ENCODE measurements at places on chromosomes 2 and 18. TPM values are rescaled to one million over a fixed set of nuclear protein-coding genes. Genes with fewer than 3 reads are reported as not detected.

DNA sequence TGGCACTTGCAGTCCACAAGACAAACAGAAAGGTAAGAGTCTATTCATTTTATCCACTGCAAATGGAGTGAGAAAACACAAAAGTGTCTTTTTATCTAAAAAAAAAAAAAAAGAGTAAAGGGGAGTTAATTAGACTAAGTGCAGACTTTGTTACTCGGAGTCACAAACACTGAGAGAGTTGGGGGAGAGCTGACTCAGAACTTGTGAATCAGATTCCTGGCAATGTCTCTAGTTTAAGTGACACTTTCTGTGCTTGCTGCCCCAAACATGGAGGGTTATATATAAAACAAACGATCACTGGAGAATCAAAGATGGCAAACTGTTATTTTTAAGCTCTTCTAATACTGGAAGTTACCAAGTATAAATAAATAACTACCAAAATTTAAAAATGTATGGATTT is 505.8 kb upstream of the NRP2 start:
- DNase-seq: no peak

DNA sequence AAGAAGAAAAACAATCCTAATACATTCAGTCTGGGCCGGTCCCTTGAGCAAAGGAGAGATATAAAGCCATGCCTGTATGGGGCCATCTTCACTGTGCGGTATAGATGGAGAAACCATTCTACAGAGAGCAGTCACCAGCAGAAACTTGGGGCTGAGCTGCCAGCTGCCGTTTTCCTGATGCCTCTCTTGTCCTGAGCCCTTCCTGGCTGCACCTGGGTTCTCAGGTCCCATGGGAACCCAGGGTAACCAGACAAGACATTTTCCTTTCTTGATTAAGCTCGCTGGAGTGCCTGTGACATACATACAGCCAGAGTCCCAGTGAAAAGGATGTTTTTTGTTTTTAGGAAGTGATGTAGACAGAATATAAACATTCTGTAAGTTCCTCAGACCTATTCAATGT is 5.3 kb upstream of the METTL21A start:
- no peak for DNase-seq

ID2 gene
- 276 TPM for total RNA-seq

GRCh38 chr2:195473862-195474261 is 183.2 kb upstream of the SLC39A10 start:
- DNase-seq: no peak

DNA sequence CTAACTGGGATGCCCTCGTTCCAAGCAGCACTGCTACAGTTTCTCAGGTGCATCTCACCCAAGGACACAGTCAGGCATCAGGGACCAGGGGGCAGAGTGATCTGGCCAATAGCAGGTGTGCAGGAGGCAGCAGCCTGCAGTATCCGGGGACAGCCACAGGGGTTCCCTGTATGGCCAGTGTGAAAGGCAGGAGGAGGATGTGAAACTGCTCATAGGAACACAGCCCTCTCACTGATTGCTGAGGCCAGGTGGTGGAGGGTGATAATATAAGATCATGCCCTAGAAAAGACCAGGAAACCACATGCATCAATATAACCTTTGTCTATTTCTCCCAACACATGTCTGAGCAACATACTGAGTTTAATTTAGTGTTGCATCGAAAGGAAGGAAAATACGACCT is 112.7 kb upstream of the TACR1 start:
- no peak for DNase-seq

ATOH8 gene
- 17.0 TPM for total RNA-seq

- peak; percentile 42 for DNase-seq
These were observed 68.5 kb upstream of the STK17B start for GRCh38 chr2:196239622-196240587.

- no peak for DNase-seq
These were observed 668 bp downstream of the NFU1 start for GRCh38 chr2:69436596-69436937.

CTIF gene
- total RNA-seq: 76.5 TPM

NT5C1B gene
- not detected for total RNA-seq

DNA sequence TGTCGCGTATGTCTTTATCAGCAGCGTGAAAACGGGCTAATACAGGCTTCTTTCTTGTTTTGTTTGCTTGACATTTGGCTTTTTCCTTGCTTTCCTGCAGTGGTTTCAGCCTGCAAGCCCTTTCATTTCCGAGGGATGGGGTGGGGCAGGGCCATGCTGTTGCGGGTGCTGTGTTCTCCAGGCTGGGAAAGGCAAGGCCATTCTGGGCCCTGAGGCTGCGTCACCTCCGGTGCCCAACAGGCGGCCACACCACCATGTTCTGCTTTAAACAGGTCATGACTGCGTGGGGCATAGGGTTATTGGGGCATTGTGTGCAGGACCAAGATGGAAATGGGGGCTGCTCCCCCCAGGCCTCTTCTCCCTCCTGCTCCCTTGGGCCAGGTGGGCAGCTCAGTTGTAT is 38.6 kb upstream of the PLB1 start:
- no peak for DNase-seq

GRCh38 chr18:61471541-61471940 is 138.3 kb downstream of the CDH20 start:
- no peak for DNase-seq

- no peak for DNase-seq
These were observed 535.2 kb downstream of the METTL4 start for GRCh38 chr18:2036086-2036485.

DNA sequence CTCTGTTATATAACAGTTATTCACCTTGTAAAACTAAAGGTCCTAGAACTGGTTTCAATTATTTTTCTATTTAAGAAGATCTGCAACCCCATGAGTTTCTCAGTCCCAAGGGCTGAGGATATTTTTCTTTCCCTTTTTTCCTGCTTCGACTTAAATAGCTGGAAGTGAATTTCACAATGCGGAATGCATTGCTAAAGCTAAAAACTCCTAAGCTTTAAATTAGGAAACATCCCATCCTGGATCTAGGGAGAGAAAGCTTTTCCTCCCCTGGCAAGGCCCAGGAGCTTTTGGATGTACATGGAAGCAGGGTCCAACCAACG is 1.4 kb downstream of the RFX8 start:
- DNase-seq: no peak

- no peak for DNase-seq
These were observed 78.0 kb upstream of the HPCAL1 start for GRCh38 chr2:10224734-10225133.

- DNase-seq: no peak
These were observed 376.3 kb downstream of the ARHGAP15 start for GRCh38 chr2:143505542-143505941.

- DNase-seq: no peak
These were observed 36.6 kb downstream of the SCTR start for GRCh38 chr2:119487434-119488244.

GALR1 gene
- not detected for total RNA-seq

FSIP2 gene
- total RNA-seq: under 0.01 TPM

All from uterus (tissue), 4 donors.